Cortex of kidney (tissue), 1 donor: ENCODE measurements at places on chromosomes 6 and 20.

GRCh38 chr6:170208182-170208601 lies 82.7 kb downstream of the DLL1 start:
- no peak for DNase-seq

DNA sequence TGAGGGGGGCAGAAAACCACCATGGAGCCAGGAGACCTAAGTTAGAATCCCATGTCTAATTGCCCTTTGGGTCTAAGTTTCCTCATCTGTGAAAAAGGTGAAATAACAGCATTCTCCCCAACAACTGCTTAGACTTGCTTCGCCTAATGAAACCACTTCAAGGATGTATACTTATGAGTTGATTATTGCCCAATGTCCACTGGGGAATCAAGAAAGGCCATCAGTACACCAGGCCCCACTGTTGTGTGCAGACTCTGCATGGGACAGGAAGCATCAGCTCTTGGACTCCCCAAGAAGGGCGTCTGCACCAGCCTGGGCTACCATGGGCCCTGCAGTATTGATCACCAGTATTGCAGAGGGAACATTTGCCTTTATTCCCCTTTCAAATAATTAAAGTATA lies 189.6 kb downstream of the MAFB start:
- no peak for DNase-seq

DNA sequence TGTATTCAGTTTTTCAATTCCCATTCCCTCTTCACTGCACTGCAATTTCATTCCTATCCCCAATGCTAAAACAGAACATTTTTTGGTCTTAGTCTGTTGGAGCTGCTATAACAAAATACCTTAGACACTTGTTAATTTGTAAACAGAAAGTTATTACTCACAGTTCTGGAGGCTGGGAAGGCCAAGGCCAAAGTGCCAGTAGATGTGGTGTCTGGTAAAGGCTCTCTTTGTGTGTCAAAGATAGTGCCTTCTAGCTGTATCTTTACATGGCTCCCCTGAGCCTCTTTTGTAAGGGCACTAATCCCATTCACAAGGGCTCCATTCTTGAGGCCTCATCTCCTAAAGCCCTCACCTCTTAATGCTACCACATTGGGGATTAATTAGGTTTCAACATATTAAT lies 40.0 kb downstream of the PHIP start:
- no peak for DNase-seq

GRCh38 chr6:19753826-19754225 lies 83.3 kb upstream of the ID4 start:
- DNase-seq: no peak

DNA sequence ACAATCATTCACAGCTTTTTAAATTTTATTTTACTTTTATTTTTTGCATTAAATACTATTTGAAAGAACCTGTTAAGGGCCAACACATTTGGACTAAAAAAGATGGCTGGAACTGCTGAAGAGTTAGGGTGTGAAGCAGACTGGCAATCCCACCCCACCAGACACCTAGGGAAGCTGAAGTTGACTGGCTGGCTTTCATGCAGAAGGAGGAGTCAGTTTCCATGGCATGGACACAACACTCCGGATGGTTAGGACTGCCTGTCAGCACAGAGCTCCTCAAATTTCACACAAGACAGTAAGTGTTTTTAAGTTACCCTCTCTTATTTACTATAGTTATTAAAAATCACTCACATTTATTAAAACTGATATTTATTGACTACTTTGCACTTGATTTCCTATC lies at the start of gene ANKRD66:
TSS of gene ANKRD66 (plus strand) at position 238 of the 400 bp plus-strand sequence. CDS start 5,016 bp downstream, outside the sequence.
- no peak for DNase-seq

DNA sequence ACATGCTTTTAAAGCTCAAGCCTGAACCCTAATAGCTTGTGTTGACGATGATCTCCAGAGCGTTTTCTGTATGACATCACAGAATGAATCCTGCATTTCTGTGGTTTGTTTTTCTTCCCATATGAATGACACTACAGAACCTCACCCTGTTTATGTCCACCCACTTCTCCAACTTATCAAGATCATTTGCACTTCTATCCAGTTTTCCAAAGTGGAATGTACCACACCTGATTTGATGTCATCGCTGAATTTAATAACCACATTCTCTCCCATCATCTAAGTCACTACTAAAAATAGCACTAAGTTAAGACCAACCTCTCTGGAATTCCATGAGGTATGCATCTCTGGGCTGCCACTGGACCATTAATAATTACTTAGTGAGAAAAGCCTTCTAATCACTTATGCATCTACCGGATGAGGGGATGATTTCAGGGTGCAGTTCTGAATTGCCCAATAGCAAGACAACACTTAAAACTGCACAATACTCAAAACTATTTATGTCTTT lies 33.3 kb upstream of the CITED2 start:
- DNase-seq: no peak

- DNase-seq: no peak
Measured at GRCh38 chr6:90488816-90489215, 98.1 kb downstream of the MAP3K7 start.

GRCh38 chr20:49278818-49279676 lies 1.2 kb upstream of the ZNFX1 start:
- no peak for DNase-seq

- DNase-seq: no peak
Measured at GRCh38 chr20:21092806-21093205, 13.4 kb downstream of the LINC00237 start.

DNA sequence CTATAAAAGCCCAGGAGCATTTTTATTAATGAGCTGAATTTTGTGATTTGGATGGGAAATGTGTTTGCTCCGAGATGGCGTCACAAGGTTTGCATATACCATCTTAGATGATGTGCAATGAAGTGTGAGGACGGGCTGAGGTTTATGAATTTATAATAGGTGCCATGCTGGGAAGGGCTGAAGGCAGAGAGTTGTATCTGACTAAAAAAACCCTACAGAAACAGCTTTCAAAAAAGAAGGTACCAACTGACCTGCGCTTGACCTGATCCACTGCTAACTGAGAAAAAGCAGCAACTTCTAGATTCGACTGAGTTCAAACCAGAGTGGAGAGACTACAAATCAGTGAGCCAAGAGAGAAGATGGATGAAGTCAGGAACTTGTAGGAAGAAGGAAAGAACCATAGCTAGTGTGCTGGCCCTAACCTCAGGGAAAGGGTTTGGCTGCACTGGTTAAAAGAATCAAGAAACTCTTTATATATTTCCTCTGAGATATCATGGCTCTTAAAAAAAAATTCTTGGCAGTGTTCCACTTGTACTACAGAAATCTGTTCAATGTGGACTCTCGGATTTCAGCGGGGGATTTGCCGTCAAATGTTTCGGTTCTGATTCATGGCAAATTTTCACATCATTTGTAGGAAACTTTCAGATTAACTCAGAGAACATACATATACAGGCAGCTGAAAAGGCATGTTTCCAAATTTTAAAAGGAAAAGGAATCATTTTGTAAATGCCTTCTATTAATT lies 56.5 kb upstream of the HDGFL1 start:
- no peak for DNase-seq

DNA sequence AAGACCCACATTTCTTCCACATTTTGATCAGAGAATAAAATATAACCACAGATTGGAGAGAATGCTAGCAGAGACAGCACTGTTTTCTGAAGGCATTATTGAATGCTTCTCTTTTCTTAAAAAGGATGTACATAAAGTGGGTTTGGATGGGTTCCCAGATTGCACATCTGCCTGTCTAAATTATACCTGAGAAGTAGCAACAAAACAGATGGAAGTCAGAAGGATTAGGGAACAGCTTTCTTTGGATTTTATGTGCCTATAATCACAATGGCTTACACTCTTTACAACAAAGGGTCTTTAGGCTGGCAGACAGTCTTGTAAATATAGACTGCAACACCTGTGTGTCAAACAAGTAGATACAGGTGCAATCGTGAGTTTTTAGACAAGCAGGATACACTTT lies 622.2 kb upstream of the MANEA start:
- no peak for DNase-seq

DNA sequence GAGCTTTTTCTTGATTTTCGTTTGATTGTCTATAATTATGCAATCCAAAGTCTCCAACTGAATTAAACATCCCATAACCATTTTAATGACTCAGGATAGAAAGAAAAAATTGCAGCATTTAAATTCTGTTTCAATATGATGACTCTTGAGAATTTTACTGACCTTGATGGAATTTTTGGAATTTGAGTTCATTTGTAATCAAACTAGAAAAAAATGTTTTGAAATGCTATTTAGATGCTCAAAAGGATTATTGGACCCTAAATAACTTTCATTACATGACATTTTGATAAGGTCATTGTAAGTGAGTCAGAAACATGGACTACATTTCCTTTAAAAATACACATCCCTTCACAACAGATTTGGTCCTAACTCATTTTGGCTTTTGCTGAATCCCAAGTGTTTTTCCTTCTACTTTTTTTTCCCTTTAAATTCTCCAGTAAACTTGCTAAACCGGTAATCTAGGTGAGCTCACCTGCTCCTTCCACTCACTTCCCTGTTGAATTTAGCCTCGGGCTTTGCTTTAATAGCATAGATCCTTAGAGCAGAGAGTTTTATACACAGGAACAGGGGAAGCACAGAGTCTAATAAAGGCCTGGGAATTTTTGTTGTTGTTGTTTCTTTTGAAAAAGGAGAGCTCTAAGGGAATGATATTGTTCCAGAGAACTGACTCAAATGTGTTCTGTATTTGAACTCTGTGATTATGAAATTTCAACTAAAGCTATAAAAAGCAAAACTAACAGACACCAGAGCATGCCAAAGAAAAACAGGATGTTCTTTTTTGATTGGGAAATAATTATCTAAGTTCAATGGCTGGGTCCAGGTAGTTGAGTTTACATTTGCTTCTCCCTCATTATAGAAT lies 1088.2 kb upstream of the CITED2 start:
- no peak for DNase-seq

DNA sequence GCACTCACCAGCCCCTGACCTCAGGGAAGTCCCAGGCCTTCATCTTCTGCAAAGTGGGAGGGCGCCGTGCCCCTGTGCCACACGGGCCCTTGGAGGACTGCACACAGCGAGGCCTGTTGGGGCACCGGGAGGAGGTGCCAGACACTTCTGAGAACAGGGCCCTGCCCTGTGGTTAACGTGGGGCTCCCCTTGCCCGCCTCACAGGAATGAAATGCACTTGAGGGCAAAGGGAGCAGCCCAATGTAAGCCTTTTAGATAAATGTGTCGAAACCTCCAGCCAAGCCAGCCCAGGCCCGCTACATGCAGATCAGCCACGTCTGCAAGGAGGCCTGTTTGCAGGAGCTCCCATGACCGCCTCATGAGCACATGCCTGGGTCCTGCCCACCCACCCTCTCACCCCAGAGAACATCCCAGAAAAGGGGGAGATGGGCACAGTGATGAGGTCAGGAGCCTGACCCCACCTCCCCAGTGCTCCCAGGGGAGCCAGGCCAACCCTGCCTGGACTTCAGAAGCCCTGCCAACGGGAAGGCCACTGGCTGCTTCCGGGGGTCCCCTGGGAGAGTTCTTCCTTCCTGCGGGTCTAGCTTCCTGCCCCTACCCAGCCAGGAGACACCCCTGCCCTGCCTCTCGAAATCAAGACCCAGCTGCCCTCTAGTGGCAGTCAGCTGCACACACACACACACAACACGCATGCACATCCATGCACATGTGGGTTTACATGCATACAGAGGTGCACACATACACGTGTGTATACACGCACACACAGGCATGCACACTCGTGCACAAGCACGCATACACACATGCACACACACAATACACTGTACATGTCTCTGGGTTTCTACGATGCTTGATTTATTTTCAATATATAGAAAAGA lies 178.7 kb downstream of the TAF4 start:
- no peak for DNase-seq

- DNase-seq: no peak
Measured at GRCh38 chr6:31919624-31920303, 7.8 kb upstream of the C2 start.

- DNase-seq: no peak
Measured at GRCh38 chr6:145194389-145194788, 540.9 kb downstream of the EPM2A start.

DNA sequence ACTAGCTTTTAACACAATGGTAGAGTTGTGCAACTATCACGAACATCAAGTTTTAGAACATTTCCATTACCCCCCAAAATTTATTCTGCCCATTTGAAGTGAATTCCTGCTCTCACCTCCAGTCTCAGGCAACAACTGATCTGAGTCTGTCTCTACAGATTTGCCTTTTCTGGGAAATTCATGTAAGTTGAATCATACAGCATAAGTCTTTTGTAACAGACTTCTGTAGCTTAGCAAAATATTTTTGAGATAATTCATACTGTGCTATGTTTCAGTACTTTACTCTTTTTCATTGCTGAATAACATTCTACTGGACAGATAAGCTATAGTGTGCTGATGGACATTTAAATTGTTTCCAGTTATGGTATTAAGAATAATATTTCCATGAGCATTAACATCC lies 447.3 kb upstream of the GJE1 start:
- DNase-seq: no peak

GRCh38 chr20:10699489-10699888 lies 25.7 kb upstream of the JAG1 start:
- DNase-seq: no peak

- DNase-seq: no peak
Measured at GRCh38 chr6:159978291-159979135, 9.6 kb downstream of the IGF2R start.

- no peak for DNase-seq
Measured at GRCh38 chr6:68741501-68742386, 106.7 kb downstream of the ADGRB3 start.

DNA sequence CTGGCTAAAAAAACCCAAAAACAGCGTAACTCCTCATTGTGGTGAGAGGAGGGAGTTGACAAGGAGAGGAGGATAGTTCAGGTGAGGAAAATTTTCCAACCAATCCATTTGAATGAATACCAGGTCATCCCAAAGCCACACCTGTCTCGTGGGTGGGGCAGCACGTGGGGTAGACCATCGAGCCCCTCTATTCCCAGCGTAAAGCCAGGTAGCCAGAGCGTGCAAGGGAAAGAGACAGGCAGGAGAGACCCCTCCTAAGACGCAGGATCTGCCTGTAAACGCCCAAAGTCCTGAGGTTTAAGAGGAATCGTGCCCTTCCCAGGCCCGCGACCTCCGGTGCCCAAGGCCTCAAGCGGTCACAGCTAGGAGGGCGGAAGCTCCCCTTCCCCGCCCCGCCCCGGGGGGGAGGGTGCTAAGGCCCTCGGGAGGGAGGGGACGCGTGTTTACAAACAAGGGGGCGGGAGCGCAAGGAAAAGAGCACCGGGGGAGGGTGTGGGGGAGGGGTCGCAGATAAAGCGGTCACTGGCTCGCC lies 712 bp downstream of the RXRB start:
- DNase-seq: no peak

GRCh38 chr20:54221996-54222890 lies 14.4 kb downstream of the PFDN4 start:
- no peak for DNase-seq
